Heart right ventricle (tissue), 16 donors: ENCODE measurements at places on chromosomes 2 and 18. TPM values are rescaled to one million over a fixed set of nuclear protein-coding genes. Genes with fewer than 3 reads are reported as not detected.

COL4A3 gene
- 1.2 TPM for total RNA-seq

ANKRD30B gene
- total RNA-seq: not detected

DNA sequence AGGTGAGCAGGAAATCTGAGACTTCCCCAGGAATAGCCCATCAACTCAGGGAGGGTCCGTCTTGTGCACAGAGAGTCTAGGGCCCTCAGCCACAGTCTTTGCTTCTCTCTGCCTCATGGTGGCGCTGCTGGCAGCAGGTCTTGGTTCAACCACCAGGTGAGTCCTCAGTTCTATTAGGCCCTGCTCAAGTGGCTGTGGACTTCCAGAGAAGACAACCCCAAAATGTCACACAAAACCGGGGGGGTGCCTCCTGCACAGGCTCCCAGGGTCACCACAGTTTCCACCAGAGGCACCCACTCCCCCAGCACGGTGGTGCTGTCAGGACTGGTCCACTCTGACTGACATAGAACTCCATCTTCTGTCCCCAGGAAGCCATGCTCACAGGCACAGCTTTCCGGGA is 2.4 kb upstream of the CHRNG start:
- no peak overlapping the region for H3K4me3 ChIP-seq
- DNase-seq: no peak
- no peaks in the 10 kb centered on the region for H3K36me3 ChIP-seq
- H3K27ac ChIP-seq: no peak overlapping the region

- no peak for DNase-seq
- H3K27ac ChIP-seq: no peak overlapping the region
- no peak overlapping the region for H3K4me3 ChIP-seq
Measured at GRCh38 chr2:132692816-132693215, 22.8 kb upstream of the LYPD1 start.

- H3K4me3 ChIP-seq: no peak overlapping the region
- H3K4me1 ChIP-seq: peaks cover 31% of the 10 kb centered on the region
- peaks cover 27% of the 10 kb centered on the region for H3K36me3 ChIP-seq
- H3K27me3 ChIP-seq: no peaks in the 10 kb centered on the region
- no peak for DNase-seq
Measured at GRCh38 chr2:68188831-68189230, 31.1 kb downstream of the PNO1 start.

POTEJ gene
- not detected for total RNA-seq

- no peaks in the 10 kb centered on the region for H3K27me3 ChIP-seq
- no peaks in the 10 kb centered on the region for H3K4me1 ChIP-seq
- no peaks in the 10 kb centered on the region for H3K36me3 ChIP-seq
- no peak overlapping the region for H3K27ac ChIP-seq
Measured at GRCh38 chr18:47726550-47726949, 203.9 kb downstream of the SMAD2 start.
